ENCODE measurements at places on chromosomes 3 and 15.

GRCh38 chr15:79948761-79949160, 22.2 kb downstream of the BCL2A1 start:
- DNase-seq: no peak

- DNase-seq: no peak
Observed at GRCh38 chr3:15331072-15331605, 1.2 kb downstream of the SH3BP5 start.

- DNase-seq: no peak
Observed at GRCh38 chr15:85037641-85038040, 56.0 kb downstream of the PDE8A start.

DNA sequence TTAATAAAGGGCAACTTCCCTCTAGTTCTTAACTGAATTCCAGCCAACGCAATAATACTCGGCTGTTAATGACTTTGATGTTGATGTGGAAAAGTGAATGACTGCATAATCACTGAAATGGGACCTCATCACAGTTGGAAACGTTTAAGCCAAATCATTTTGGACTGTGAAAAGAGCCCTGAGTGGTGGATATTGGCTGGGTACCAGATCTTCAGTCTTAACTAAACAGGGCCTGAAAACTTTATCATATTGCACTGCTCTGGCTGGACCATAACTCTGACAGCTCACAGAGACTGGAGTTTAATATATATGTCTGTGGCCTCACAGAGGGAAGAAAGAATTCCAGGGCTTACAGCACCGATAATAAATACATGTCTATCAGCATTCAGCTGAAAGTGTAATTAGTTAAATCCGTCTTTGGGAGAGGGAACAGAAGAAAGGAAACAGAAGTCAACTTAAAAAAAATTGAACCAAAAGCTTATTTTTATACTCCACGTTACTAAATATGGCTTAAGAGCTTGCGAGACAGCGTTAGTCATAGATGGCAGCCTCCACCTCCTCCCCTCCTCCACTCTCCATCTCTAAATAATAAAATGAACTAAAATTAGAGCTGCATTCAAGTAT, 222.3 kb upstream of the CDIN1 start:
- peak; percentile 66 for DNase-seq

DNA sequence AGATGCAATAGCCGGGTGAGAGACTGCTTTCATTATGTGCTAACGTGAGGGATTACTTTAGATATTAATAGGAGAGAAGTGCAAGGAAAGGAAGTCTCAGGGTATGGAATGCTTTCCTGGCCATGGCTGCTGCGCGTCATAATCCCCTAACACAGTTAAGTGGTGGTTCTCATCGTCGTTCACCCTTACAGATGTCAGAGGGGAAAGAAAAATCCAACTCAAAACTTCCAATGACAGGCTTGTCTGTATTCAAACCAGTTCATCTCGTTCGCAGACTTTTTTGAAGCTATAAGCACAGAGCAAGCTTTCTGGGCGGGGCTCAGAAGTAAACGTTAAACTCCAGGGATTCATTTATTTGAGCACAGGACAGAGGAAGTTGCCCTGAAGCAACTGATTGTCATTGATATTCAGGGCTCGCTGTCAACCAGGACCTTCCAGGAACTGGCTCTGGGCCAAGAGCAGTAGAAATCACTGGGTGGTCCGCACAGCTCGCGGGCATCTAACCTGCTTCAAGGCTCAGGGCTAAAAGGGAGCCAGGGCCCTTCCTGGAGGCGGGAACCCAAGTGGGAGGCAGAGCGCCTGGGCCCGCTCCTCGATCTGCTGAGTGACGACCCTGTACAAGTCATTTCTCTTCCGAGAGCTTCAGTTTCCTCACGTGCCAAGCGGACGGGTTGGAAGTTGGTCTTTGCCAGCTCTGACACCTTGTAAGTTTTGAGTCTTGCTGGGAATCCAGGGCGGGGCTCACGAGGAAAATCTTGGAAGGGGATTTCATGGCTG, 1.1 kb upstream of the LPP start:
- DNase-seq: peak; percentile 63

- peak; percentile 56 for DNase-seq
Observed at GRCh38 chr3:148861277-148861869, 3.7 kb upstream of the CPA3 start.

GRCh38 chr3:9161811-9162210, 87.6 kb downstream of the SRGAP3 start:
- DNase-seq: no peak

- DNase-seq: peak; percentile 33
Observed at GRCh38 chr3:141255846-141256261, 24.2 kb downstream of the PXYLP1 start.

GRCh38 chr3:168801794-168802193, 706.1 kb upstream of the GOLIM4 start:
- no peak for DNase-seq

- no peak for DNase-seq
Observed at GRCh38 chr15:84775867-84776449, 27.6 kb downstream of the ZNF592 start.
